ENCODE measurements at places on chromosomes 1 and 21.
A peak's percentile ranks its signal among the peaks of the same experiment; 100 is the strongest.

GRCh38 chr1:243598433-243598832 is 251.6 kb downstream of the AKT3 start:
- DNase-seq: no peak

GRCh38 chr1:3068564-3069431 is at the start of gene PRDM16:
PRDM16 (plus strand) TSS chr1:3069203; CDS start chr1:3069260, 57 bp downstream.
- peak; percentile 4 for DNase-seq

- no peak for DNase-seq
Observed at GRCh38 chr1:79966438-79966837, 959.9 kb upstream of the ADGRL4 start.

DNA sequence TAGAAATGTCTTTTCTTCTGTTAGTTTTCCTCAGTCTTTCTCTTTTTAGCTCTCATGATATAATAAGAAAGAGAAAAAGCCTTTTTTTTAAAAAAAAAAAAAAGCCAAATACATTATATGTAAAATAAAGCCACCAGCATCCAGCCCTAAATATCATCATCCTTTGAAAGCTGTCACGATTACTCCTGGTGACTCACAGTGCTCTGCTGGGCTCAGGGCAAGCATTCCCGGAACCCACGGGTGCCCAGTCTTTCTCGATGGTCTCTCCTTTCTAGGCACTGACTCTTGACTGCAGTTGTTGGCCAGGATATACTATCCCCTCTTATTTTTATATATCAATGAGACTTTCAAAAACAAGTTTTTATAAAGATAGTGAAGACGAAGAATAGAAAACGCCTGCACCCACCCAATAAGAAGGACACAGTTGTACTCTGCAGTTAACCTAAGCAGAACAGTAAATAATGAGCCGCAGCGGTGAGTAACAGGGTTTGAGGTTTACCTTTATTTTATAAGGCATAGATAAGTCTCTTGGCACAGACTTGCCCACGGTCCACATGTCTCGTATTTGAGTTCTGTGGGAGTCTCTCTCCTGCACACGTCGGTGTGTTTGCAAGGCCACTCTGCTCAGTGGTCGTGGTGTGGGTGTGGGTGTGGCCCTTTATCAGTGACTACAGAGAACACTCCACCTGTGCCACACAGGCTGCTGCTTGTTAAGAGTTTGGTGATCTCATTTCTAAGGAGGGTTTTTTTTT is 15.7 kb upstream of the MX2 start:
- DNase-seq: no peak

DNA sequence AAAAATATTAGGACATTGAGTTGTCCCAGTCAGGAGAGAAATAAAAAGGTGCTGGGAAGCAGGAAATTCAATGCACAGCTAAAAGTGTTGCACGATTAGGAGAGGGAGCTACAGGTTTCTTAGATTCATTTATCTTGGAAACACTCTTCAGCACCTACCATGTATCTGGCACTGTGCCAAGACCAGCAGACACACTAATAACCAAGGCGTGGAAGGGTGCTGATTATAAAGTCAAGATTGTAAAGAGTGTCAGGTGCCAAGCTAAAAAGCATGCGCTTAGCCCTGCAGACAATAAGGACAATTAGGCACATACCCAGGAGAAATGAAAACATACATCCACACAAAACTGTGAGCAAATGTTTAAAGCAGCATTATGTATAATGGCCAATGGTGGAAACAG is 129.9 kb downstream of the DSCAM start:
- no peak for DNase-seq

- peak; percentile 35 for DNase-seq
Observed at GRCh38 chr1:1614204-1614953, 921 bp upstream of the MIB2 start.

DNA sequence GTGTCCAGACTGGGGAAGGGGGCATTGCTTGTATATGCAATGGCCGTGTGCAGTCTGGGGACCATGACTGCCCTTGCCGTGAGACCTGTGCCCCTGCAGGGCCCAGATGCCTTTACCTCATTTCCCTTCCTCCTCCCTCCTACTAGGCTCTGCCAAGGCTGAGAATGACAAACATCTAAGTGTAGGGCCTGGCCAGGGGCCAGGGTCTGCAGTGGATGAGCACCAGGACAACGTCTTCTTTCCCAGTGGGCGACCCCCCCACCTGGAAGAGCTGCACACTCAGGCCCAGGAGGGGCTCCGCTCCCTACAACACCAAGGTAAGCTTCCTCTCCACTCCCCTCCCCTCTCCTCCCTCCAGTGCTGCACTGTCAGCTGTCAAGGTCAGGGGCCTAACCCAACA is 49.5 kb downstream of the YARS1 start:
- no peak for DNase-seq

- no peak for DNase-seq
Observed at GRCh38 chr1:35773711-35774110, 3.9 kb upstream of the CLSPN start.

- no peak for DNase-seq
Observed at GRCh38 chr1:221840511-221841243, 98.8 kb upstream of the DUSP10 start.

DNA sequence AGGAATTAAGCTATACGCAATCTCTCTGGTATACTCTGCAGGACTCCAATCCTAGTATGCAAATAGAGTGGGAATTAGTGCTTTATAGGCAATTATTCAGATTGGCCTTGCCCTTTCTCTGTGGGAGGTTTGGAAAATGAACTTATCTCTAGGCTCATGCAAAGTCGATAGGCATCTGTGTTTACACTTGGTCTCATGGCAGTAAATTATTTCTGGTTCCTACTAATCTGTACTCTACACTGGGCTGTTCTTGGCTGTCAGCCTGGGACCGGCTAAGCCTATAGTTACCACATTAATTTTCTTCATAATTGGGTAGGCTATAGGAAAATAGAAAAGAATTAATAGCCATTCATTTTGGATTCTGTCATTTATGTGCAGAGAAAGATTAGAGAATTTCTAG is 544.6 kb downstream of the AMY1C start:
- no peak for DNase-seq

GRCh38 chr21:39860600-39860999 is 6.6 kb upstream of the PCP4 start:
- DNase-seq: no peak

All from AG09319 (cell line).